ENCODE measurements at places on chromosomes 2 and 18. TPM values are rescaled to one million over a fixed set of nuclear protein-coding genes. Genes with fewer than 3 reads are reported as not detected.

Gene ACMSD
- total RNA-seq: not detected

Gene CABYR
- total RNA-seq: 0.95 TPM

Gene DNER
- total RNA-seq: not detected

Gene HAT1
- 59.4 TPM for total RNA-seq

Gene TBR1
- not detected for total RNA-seq

Gene DHRS9
- not detected for total RNA-seq

Gene APOB
- total RNA-seq: not detected

Gene SPEG
- total RNA-seq: 1.1 TPM

Gene C2orf80
- total RNA-seq: not detected

Gene ALK
- total RNA-seq: not detected

Gene LOXL3
- total RNA-seq: 0.70 TPM

Gene GREB1L
- not detected for total RNA-seq

Gene SLC5A7
- not detected for total RNA-seq

Gene CNDP1
- not detected for total RNA-seq

Gene TFCP2L1
- 0.28 TPM for total RNA-seq

Gene GRHL1
- total RNA-seq: 1.2 TPM

Gene SLC25A12
- total RNA-seq: 24.1 TPM

Gene ZNF892
- 3.2 TPM for total RNA-seq

Gene EVX2
- not detected for total RNA-seq

Gene ERMN
- total RNA-seq: 3.5 TPM

Gene VSNL1
- total RNA-seq: not detected

Gene STPG4
- 0.13 TPM for total RNA-seq

Gene HAAO
- 0.28 TPM for total RNA-seq

Gene GRB14
- not detected for total RNA-seq

Gene SERPINB5
- not detected for total RNA-seq

Gene SEMA4F
- 8.2 TPM for total RNA-seq

Gene TGFA
- total RNA-seq: not detected

Gene ZAP70
- 283 TPM for total RNA-seq

Gene DPYSL5
- not detected for total RNA-seq
